ENCODE measurements at places on chromosomes 5 and 9. TPM values are rescaled to one million over a fixed set of nuclear protein-coding genes. Genes with fewer than 3 reads are reported as not detected.
A peak's percentile ranks its signal among the peaks of the same experiment; 100 is the strongest.

Gene OTULINL
- not detected for total RNA-seq

DNA sequence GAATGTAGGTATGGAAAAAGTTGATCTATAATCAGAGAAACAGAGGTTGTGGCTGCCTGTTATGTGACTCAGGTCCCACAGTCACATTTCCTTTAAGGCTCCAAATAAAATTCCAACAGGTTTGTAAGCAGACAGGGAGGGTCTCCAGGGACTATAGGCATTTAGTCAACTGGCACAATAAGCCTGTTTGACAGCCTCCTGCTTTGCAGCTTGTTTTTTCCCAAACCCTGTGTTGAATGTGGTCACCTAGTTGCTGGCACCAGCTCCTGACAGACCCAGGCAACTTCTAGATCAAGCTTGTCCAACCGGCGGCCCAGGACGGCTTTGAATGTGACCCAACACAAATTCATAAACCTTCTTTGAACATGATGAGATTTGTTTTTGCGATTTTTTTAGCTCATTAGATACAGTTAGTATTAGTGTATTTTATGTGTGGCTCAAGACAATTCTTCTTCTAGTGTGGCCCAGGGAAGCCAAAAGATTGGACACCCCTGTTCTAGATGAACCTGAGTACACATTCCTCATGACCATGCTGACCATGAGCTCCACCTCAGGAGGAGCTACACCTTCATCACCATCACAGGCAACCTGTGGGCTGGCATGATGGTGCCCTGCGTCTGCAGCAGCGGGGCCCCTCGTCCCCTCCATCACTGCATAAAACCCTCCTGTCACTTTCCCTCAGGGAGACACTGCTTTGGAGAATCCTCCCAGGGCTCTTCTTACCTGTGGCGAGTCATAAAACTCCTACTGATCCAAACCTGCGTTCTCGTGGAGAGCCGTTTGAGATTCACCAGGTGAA is 15.7 kb upstream of the GRHPR start:
- DNase-seq, result peak; percentile 56

DNA sequence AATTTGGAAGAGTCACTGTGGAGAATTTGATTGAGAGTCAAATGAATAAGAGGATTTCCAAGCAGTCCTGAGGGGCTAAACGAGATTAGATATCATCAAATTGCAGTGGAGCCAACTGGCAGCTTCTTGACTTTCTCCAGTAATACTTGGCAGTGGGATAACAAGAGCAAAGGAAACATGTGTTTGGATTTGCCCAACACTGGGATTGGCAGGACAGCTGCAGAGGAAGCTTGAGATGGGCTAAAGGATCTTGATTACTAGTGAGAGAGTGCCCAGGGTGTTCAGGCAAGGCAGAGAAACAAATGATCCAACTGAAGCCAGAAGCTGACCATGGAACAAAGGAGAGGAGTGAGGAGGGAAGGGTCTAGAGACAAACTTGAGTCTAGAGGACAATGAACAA is 356.0 kb upstream of the ISL1 start:
- no peak for DNase-seq

Gene ZNF618
- total RNA-seq, result not detected

DNA sequence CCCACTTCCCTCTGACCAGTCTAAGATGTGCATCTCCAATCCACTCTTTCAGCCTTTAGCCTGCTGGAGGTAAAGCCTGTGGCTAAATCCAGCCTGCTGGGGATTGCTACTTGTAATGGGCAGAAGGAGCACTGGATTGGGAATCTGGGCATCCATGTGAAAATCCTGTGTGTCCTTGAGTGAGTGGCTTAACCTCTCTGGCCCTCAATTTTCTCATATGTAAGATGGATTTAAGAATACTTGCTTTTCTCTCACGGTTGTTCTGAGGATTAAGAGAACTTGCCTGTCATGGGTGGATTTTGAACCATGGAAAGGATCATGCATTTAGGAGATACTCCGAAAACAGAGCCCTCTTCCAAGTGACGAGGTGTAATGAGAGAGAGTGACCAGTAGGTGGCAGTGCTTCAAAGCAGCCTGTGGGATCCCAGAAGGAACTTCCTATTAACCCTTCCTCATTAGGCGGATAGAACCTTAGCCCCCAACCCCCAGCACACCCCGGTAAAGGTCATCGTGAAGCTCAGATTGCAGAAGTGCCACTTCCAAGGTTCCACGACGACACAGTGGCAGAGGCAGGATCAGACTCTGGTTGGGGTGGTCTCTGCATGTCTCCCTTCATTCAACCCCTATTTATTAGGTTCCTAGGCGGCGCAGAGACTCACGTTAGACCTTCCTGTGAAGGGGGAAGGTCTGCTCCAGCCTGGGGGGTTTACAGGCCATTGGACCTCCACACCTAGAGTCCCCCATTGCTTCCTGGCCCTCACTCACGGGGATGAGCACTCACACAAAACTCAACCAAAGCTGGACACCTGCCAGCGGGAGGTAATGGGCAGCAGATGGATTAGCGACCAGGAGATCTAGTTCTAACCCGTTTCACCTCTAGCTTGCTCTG is 68.7 kb upstream of the ZNF618 start:
- DNase-seq, result peak; percentile 74

Gene CACNA1B
- not detected for total RNA-seq

- no peak for DNase-seq
Measured at GRCh38 chr9:21967169-21967568, 27.0 kb downstream of the CDKN2A start.

DNA sequence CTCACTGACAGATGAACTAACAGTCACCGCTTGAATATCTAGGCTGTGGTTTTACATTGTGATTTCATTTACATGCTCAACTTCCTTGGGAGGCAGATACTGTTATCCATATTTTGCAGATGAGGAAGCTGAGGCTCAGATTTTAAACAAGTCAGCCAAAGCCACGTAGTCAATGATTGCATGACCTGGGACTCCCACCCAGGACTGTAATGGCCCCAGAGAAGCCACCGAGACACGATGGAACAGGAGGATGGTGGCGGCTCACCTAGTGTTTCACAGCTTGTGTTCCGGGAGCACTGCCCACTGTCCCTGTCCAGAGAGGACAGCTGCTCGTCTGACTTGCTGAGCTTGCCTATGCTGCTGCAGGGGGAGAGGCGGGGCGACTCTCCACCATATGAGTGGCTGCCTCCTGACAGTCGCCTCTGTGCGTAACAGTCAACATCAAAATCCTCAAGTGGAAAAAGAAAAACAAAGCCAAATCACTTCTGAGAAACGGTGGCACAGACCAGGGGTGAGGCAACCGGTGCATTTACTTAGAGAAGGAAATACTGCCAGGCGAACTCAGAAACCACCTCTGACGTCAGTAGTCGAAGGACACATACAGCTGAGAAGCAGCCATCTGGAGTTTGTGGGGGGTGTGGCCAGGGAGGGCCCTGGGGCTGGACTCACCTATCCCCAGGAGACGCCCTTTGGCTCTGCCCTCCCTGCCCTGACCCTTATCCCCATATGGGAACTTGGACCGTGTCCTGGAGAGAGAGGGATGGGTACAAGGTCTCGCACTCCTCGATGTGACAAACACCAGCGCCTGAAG is 82.5 kb downstream of the PRRT1B start:
- no peak for DNase-seq

- no peak for DNase-seq
Measured at GRCh38 chr9:81370650-81371049, 318.7 kb downstream of the TLE1 start.

Gene HTR4
- total RNA-seq, result not detected

DNA sequence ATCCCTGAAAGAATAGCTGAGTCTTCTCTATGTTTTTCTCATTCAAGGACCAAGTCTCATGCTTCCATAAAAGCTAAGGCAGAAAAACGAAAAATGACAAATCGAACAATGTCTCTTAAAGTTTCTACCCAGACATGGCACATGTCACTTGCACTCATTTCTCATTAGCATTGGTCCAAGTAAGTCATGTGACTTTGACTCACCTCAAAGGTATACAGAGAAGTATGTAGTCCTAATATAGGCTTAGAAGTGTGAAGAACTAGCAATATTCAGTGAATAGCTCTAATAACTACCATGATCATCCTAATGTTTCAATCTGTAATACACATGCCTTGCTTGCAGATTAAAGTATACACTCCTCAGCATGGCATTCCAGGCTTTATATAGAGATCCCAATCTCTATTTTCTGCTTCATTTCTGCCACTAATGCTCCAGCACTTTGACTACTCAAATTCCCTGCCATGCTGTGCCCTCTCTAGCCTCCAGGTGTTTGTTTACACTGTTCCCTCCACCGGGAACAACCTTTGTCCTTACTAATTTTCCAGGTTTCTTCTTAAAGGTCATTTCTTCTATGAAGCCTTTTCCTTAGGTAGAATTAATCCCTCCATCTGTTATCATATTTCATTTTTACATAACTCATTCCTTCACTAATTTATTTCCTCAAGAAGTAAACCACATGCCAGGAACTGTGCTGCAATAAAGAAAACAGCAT is 98.9 kb downstream of the CEMIP2 start:
- DNase-seq, result no peak

GRCh38 chr9:15909297-15909696 is 356.5 kb downstream of the CCDC171 start:
- DNase-seq, result no peak

DNA sequence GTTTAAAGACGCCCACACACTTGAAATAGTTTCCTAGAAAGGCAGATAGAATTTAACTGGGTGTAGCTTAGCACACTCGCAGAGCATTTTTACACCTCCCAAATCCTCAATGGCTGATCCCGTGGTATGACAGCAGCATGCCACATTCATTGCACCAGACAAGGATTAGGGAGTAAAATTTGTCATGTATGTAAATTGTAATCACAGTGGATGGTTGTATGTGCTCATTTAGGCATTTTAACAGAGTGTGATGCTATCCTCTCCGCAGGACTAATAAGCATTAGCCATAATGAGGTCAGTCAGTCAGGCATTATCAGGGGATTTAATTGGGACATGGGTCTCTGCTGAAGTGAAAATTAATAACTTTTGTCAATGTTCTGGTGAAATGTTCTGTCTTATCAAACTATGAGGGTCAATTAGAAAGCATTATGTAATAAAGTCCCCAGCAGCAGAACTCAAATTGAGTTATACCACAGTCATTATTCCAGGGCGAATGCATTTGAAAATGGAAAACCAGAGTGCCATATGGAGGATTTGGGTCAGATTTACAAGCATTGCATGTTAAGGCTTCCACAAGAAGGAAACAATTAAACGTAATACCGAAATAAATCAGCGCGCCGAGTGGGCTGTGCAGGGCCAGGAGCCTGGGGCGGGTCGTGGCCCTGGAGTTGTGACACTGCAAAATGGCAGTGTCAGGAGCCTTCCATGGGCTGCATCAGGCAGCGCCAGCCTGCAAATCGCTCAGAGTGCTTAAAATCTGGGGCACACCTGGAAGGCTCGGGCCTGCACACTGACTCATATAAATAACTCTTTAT is 602.2 kb downstream of the BNC2 start:
- no peak for DNase-seq

DNA sequence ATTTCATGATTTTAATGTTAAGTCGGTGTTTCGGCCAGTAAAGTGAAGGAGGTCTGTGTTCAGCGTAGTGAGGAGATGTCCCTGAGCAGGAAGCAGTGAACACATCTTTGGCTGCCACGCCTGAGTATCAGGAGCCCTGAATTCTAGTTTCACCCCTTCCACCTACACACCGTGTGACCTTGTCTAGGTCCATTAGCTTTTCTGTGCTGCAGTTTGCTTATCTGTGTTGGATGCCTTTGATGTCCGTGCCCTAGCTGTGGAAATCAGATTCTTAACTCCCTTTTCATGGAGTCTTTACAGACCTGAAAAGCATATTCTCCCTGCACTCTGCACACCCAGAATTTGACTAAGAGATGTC is 601 bp downstream of the FBXO38 start:
- no peak for DNase-seq

DNA sequence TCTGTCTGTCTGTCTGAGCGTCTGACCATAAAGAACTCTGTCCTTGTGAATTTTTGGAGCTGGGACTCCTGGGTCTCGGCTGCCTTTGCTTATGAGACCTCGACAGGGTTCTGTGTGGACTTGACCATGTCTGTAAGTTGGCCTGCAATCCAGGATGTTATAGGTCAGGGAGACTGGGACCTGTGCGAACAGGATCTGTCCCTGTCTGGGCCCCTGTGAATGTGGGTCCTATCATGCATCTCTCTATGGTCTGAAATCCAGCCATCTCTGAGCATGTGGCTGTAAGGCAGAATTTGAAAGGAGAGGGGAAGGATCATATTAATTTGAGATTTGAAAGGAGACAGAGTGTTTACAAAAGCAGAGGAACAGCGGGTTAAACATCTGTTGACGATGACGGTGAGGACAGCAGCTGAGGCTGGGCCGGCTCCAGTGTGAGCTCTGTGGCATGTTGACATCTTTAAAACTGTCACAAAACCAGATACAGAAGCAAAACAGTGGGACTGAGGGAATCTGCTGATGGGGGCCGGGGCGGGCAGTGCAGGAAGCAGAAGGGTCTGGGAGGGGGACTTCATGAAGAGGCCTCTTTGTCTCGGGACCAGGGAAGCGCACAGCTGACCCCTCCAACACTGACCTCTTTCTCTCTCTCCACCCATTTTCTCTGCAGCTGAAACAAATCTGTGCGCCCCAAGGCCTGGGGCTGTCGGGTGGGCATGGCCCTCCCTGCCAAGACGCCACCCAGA is 19.1 kb upstream of the MVB12B start:
- no peak for DNase-seq

GRCh38 chr5:107485184-107485583 is 185.6 kb downstream of the EFNA5 start:
- no peak for DNase-seq

Gene C9orf50
- not detected for total RNA-seq

- DNase-seq, result no peak
Measured at GRCh38 chr9:136079916-136080246, 15.2 kb downstream of the NACC2 start.

DNA sequence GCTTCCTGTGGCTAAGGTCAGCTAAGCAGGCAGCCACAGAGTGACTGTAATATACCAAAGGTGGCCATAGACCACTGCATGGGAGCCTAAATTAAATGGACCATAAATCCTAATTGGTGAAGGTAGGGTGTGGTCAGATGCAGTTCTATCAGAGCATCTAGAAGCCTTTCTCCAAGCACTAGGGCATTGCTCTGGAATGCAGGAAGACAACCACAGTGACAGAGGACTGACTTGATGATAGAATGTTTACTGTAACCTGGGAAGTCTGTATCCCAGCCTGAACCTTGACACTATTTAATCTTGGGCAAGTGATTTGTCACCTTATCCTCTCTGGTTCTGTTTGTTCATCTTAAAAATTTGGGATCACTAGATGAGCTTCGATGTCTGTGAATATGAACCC is 2.3 kb downstream of the FBXO38 start:
- DNase-seq, result no peak

DNA sequence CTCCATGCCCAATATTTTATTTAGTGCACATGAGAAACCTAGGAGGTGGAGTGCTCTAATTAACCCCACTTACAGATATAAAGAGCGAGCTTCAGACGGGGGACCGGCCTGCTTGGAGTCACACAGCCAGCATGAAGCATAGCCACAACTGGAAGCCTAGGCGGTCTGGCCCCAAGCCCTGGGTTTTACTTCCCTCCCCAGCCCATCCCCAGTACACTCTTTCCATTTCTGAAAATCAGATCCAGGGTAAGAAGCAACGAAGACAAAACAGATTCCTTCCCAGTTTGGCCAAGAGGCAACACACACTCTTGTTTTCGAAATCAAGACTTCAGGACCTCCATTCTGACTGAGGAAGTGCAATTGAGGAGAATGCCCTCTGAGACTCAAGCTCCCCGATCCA is 27.1 kb downstream of the KCNMB1 start:
- no peak for DNase-seq

GRCh38 chr9:127388037-127388855 is 8.7 kb upstream of the SLC2A8 start:
- peak; percentile 92 for DNase-seq
